Epithelial cell of proximal tubule (primary cell): ENCODE measurements at places on chromosomes 3 and 15. TPM values are rescaled to one million over a fixed set of nuclear protein-coding genes. Genes with fewer than 3 reads are reported as not detected.

Gene SLC6A11
- total RNA-seq = not detected in 2 replicates

Gene FGF12
- total RNA-seq = 0.36 and 1.6 TPM in 2 replicates

Gene LIPC
- 1.1 and 12.9 TPM in 2 replicates for total RNA-seq

DNA sequence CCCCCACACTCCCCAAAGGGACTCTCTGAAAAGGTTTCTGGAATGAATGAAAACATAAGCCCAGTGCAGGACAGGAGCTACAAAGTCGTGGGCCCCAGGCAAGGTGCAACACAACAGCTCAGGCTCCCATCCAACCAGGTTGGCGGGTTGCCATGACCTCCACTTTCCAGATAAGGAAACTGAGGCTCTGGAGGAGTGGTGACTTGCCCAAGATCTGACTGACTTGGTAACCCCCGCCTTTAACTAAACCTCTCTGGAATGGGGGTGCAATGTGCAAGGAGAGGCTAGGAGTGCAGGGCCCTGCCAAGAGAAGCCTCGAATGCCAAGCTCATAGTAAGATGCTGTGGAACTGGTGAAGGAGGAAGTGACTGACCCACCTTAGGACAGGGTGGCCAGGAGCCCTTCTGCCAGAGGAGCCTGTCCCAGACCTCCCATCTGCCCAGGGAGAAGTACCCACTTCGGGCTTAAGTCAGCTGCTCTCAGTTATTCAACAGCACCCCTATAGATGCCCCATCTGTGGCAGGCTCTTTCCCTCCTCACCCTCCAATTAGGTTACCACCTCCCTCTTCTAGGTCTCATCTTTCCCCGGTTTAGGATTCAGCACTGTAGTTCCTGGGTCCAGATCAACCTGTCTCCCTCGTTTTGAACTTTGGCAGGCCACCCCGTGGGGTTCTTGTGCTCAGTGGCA, 553 bp upstream of the TNNC1 start:
- no peak for DNase-seq

- DNase-seq = no peak
Observed at GRCh38 chr15:59453474-59454215, 15.7 kb downstream of the FAM81A start.
